ENCODE measurements at places on chromosomes 1 and 21. TPM values are rescaled to one million over a fixed set of nuclear protein-coding genes. Genes with fewer than 3 reads are reported as not detected.

The LPAR3 gene
- 5.7 TPM for total RNA-seq

The RORC gene
- total RNA-seq = 21.7 TPM

The LMOD1 gene
- 24.2 TPM for total RNA-seq

The ERO1B gene
- 8.5 TPM for total RNA-seq

The LYPD8 gene
- not detected for total RNA-seq

The KIF26B gene
- total RNA-seq = 1.2 TPM

The SPRR2E gene
- total RNA-seq = not detected

The HMGCS2 gene
- total RNA-seq = 0.32 TPM

The CXADR gene
- total RNA-seq = 26.6 TPM

The BRINP2 gene
- total RNA-seq = not detected

The SLC16A4 gene
- total RNA-seq = 9.6 TPM

The ITPKB gene
- total RNA-seq = 42.3 TPM

The HHIPL2 gene
- total RNA-seq = 0.97 TPM

The TMPRSS2 gene
- total RNA-seq = 87.7 TPM

The MTMR11 gene
- total RNA-seq = 20.4 TPM

The HRNR gene
- total RNA-seq = not detected

The CACYBP gene
- total RNA-seq = 74.4 TPM

The CCDC27 gene
- total RNA-seq = not detected

The PIGM gene
- 6.9 TPM for total RNA-seq

The AGT gene
- total RNA-seq = 0.86 TPM

The NEK2 gene
- 0.77 TPM for total RNA-seq

The NOL9 gene
- 19.4 TPM for total RNA-seq

The C1orf210 gene
- total RNA-seq = 19.1 TPM

The ZYG11A gene
- total RNA-seq = not detected

The FCRL6 gene
- total RNA-seq = 2.3 TPM

The ITGB2 gene
- 468 TPM for total RNA-seq

The LIPI gene
- total RNA-seq = not detected

The ETV3 gene
- 29.5 TPM for total RNA-seq

The WNT3A gene
- 6.0 TPM for total RNA-seq

The IRF6 gene
- total RNA-seq = 18.2 TPM

The TTC39A gene
- 34.9 TPM for total RNA-seq

The PALMD gene
- 18.8 TPM for total RNA-seq

The SPATA17 gene
- 4.0 TPM for total RNA-seq

The RXFP4 gene
- not detected for total RNA-seq

The NTRK1 gene
- 1.9 TPM for total RNA-seq

The CA14 gene
- 0.38 TPM for total RNA-seq

The GPR52 gene
- 2.6 TPM for total RNA-seq

The LDLRAD2 gene
- 0.32 TPM for total RNA-seq

The COP1 gene
- total RNA-seq = 46.3 TPM

The OR10J1 gene
- total RNA-seq = not detected

The JAM2 gene
- total RNA-seq = 36.2 TPM

The AGPAT3 gene
- 83.3 TPM for total RNA-seq

The LRRIQ3 gene
- total RNA-seq = 0.65 TPM
